ENCODE measurements at places on chromosomes 11 and 22.
A peak's percentile ranks its signal among the peaks of the same experiment; 100 is the strongest.

DNA sequence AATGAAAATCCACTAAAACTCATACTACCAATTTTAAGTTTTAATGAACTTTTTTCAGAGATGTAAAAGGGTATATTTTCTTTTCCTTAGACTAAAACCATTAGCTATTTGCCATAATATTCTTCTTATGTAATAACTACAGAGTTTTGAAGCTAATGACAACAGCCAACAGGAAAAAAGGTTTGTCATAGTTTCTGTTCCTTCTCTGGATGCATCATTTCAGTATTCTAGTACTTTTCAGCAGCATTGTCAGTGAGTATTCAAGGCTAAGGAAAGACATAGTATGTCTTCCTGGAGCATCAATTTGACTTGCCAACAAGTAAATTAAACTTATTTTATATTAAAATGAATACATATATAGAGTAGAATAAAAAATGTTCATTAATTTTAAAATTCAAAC, 166.0 kb downstream of the METTL15 start:
- no peak for DNase-seq

DNA sequence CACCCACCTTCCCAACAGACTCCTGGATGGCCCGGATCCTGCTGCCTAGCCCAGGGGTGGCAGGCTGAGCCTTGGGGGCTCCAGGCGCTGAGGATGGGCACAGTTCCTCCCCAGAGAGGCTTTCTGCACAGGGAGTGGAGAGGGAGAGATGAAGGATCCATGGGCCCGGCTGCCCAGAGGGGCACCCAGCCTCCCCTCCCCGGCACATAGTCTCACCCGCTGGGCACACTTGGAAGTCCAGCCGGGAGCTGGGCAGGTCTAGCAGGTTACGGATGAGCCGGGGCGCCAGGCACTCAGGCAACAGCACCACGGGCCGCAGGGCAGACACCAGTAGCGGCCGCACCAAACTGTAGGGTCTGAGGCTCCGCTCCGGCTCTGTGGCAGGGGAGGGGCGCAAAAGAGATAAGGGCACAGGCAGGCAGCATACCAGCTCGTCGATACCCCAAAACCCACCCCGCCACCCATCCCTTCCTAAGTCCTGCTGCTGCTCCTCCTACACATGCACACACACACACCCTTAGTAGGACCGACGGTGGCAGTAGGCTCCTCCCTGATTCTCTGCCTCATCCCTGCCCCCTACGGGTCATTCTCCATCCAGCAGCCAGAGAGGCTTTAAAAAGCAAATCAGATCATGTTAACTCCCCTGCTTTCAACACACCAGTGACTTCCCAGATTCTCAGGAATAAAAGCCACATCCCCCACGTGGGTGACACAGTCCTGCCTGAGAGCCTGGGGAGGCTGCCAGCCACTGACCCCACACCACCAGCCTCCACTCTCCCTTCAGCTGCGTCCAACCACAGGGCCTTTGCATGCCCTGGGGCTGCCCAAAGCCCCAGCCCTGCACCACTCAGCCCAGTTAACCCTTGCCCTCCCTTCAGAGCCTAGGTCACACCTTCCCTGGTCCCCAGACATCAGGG, 6.5 kb upstream of the MFNG start:
- DNase-seq, result peak; percentile 15

GRCh38 chr11:115391160-115391559, 113.1 kb downstream of the CADM1 start:
- no peak for DNase-seq

DNA sequence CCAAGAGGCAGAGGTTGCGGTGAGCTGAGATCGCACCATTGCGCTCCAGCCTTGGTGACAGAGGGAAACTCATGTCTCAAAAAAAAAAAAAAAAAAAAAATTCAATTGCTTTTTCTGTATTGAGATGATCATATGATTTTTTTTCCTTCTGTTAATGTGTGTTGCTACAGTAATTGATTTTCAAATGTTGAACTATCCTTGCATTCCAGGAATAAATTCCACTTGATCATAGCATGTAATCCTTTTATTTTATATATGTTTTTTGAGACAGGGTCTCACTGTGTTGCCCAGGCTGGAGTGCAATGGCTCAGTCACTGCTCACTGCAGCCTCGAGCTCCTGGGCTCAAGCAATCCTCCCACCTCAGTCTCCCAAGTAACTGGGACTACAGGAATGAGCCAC, 33.3 kb downstream of the MOV10L1 start:
- DNase-seq, result no peak

DNA sequence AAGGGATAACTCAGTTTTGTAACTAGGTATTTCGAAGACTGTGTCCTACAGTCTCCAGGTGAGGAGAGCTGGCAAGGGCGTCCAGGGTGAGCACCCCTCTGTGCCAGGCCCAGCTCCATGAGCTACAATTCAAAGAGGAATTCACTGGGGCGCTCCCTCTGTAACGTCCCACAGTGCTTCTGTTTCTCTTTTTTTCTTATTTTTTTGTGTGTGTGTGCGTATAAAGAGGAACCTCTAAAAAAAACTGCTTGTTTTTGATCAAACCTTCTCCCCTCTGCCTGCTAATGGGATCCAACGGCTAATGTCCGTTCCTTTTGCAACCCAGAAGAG, 17.1 kb downstream of the ASCC2 start:
- no peak for DNase-seq

GRCh38 chr22:44126807-44127206, 53.9 kb upstream of the PARVG start:
- DNase-seq, result no peak

GRCh38 chr11:120908461-120909181, 115.3 kb upstream of the TBCEL start:
- peak; percentile 100 for DNase-seq

DNA sequence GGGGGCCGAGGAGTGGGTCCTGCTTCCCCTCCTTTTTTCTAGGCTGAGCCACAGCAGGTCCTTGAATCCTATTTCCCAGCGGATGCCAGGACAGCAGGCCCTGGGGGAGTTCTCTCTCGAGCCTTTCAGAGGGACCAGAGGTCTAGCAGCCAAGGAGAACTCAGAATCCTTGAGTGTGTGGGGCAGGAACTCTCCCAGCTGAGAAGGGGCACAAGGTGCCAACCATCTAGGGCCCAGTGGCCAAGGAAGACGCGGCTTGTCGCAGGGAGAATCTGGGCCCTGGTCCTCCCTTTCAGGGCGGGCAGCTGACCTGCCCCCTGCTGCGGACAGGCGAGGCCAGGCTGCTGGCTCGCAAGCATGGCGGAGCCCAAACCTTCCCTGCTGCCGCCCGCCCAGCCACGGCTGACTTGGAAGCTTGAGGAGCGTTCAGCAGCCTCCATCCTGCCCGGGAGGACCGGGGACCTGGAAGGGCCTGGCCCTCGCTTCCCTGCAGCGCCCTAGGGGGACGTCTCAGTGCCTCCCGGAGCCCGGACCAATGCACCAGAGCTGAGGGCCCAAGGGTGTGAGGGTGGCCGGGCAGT, 972 bp upstream of the TSSC4 start:
- peak; percentile 4 for DNase-seq

- DNase-seq, result no peak
Measured at GRCh38 chr11:4027746-4028145, 66.9 kb upstream of the RRM1 start.

GRCh38 chr11:31780078-31780477, 31.0 kb downstream of the PAX6 start:
- no peak for DNase-seq

- DNase-seq, result no peak
Measured at GRCh38 chr11:61354208-61354607, 7.5 kb downstream of the CYB561A3 start.

- DNase-seq, result peak; percentile 4
Measured at GRCh38 chr11:92070026-92070889, 154.4 kb upstream of the FAT3 start.

GRCh38 chr22:39646398-39647063, 76.0 kb downstream of the CACNA1I start:
- DNase-seq, result no peak

DNA sequence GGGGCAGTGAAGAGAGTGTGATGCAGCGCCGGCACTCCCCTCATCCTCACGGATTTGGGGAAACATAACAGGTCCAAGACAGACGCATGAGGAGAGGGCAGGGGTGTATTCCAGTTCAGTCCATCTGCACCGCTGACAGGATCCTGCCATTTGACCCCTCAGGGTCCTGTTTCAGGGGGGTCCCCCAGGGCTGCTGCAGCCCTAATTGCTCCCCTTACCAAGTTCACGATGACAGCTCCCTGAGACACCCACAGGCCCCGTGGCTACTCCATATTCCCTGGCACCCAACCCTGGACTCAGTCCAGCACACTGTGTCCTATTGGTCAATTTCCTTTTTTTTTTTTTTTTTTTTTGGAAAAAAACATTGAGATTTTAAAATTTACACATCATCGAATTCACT, 41.5 kb downstream of the SHANK2 start:
- DNase-seq, result no peak

GRCh38 chr11:38219636-38220035, 1621.6 kb upstream of the RAG2 start:
- DNase-seq, result no peak

- no peak for DNase-seq
Measured at GRCh38 chr22:39368461-39368911, 18.7 kb downstream of the SYNGR1 start.

DNA sequence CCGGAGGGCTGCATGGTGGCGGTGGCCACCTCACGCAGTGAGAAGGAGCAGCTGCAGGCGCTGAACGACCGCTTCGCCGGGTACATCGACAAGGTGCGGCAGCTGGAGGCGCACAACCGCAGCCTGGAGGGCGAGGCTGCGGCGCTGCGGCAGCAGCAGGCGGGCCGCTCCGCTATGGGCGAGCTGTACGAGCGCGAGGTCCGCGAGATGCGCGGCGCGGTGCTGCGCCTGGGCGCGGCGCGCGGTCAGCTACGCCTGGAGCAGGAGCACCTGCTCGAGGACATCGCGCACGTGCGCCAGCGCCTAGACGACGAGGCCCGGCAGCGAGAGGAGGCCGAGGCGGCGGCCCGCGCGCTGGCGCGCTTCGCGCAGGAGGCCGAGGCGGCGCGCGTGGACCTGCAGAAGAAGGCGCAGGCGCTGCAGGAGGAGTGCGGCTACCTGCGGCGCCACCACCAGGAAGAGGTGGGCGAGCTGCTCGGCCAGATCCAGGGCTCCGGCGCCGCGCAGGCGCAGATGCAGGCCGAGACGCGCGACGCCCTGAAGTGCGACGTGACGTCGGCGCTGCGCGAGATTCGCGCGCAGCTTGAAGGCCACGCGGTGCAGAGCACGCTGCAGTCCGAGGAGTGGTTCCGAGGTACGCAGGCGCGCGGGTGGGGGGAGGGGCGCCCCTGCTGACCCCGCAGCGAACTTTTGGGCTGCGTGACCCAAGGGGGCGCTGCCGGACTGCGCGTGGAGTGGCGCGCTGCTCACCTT, 670 bp downstream of the NEFH start:
- no peak for DNase-seq

DNA sequence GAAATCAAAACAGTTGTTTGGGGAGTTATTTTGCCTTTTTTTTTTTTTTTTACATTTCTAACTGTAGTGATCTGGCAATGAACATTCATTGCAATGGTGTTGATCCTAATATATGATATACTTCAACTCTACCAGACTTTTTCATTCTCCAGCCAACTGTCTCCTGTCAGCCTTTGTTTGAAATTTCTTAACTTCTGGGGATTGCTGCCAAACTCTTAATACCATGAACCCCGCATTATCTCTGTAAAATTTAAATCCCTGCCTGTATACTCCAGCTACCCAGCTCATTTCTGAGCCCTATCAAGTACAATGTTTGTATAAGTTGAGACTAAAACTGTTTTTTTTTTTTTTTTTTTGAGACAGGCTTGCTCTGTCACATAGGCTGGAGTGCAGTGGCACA, 280.7 kb downstream of the TTC28 start:
- no peak for DNase-seq

- no peak for DNase-seq
Measured at GRCh38 chr11:45501392-45502225, 163.8 kb downstream of the CHST1 start.

DNA sequence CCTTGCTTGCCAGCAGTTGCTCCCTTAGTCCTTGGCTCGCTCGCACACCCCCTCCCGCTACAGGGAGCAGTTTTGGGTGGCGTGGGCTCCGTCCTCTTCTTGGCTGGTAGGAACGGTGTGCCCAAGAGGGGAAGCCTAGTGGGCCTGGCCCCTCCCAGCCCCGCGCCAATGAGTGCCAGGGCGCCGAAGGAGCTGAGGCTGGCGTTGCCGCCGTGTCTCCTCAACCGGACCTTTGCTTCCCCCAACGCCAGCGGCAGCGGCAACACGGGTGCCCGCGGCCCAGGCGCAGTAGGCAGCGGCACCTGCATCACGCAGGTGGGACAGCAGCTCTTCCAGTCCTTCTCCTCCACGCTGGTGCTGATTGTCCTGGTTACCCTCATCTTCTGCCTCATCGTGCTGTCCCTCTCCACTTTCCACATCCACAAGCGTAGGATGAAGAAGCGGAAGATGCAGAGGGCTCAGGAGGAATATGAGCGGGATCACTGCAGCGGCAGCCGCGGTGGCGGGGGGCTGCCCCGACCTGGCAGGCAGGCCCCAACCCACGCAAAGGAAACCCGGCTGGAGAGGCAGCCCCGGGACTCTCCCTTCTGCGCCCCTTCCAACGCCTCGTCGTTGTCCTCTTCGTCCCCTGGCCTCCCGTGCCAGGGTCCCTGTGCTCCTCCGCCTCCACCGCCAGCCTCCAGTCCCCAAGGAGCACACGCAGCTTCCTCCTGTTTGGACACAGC, 1.6 kb downstream of the C11orf87 start:
- DNase-seq, result no peak

Data from trophoblast cell (in vitro differentiated cells and primary cell).